T-helper 2 cell treated with Interferon-gamma antibody and Interleukin-4, amounts not matched to agents 5 μg/mL and 100 μg/mL, for 36 hours (primary cell): ENCODE measurements at places on chromosomes 4 and X.

GRCh38 chr4:101066626-101067170 is 280.6 kb downstream of the PPP3CA start:
- no peak overlapping the region for H3K4me3 ChIP-seq
- H3K27me3 ChIP-seq: no peaks in the 10 kb centered on the region
- no peak overlapping the region for H3K27ac ChIP-seq
- H3K36me3 ChIP-seq: no peaks in the 10 kb centered on the region

DNA sequence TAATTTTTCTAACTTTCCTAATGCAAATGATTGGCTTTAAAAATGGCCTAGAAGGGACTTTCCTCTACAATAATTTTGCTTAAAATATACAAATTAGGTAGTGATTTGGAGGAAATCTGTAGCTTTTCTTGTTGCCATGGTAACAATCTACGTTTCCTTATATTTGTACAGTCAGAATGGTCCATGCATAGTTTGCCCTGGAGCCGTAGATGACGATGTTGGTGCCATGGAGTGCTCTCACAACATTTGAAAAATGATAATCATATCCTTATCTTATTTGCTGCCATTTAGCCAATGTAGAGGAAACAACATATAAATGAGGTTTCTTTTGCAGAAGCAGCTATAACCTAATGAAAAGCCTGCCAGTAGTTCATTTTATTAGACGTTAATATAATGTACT is 89.0 kb upstream of the NMU start:
- no peak for DNase-seq
- peaks cover 3% of the 10 kb centered on the region for H3K27me3 ChIP-seq
- no peak overlapping the region for H3K27ac ChIP-seq
- no peak overlapping the region for H3K4me3 ChIP-seq
- H3K36me3 ChIP-seq: no peaks in the 10 kb centered on the region

DNA sequence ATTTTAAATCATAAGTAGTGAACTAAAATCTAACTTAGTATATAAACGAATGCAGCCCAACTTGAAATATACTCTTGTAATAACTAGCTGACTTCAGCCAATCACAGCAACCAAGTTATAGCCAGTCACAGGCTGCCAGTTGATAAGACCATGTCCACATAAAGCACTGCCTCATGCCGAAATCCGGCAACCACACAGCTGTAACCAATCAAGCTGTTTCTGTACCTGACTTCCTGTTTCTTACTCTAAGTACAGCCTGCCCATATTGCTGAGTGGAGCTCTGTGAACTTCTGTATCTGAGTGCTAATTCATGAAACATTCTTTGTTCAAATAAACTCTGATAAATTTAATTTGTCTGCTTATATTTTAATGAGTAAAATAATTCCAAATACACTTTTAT is 805.3 kb upstream of the EPHA5 start:
- H3K27ac ChIP-seq: no peak overlapping the region
- H3K4me3 ChIP-seq: no peak overlapping the region
- no peak for DNase-seq
- no peaks in the 10 kb centered on the region for H3K4me1 ChIP-seq
- no peaks in the 10 kb centered on the region for H3K36me3 ChIP-seq

DNA sequence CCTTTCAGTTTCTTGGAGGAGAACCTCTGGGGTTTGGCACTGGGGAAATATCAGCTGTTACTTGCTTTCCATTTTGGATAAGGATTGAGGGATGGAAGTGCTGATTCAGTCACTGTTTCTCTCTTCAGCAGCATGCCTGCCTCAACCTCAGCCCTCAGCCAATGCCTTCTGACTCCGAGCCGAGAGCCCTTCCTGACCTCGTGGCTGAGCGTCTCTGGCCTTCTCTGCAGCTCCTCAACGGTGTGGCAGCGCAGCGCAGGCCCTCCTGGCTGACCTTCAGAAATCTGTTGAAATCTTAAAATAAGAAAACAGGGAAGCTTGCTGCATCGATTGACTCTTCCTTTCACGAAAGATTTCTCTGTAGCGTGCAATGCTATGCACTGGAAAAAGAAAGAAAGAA is 434.3 kb upstream of the FAT1 start:
- H3K4me3 ChIP-seq: no peak overlapping the region
- H3K36me3 ChIP-seq: no peaks in the 10 kb centered on the region
- no peaks in the 10 kb centered on the region for H3K4me1 ChIP-seq
- H3K27me3 ChIP-seq: no peaks in the 10 kb centered on the region

DNA sequence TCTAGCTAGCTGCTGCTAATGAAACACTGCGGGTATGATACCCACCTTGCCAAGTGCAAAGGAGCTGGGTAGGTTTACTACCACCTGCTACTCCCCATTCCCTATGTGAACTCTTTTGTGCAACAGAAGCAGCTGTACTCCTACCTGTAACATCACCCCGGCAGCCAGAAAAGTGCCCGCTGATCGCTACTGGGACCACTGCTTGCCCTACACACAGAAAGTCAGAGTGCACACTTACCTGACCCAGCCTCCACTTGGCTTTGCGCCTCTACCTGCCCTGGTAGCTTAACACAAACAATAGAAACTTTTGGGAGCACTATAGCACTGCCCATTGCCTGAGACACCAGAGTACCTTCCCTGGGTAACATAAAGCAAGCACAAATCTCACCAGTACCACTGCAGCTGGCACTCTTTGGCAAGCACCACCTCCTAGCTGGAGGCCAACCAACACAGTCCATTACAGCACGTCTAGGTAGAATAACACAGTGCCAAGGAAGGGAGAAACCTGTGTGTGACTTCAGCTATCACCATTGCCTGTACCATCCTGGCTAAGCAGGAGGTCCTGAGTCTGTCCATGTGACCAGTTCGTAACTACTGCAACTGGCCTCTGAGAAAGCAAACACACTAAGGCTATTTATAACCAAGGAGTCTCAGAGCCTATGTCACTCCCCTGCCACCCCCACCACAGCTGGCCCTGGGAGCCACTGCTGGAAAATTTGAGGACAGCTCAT is 80.1 kb downstream of the CENPC start:
- no peaks in the 10 kb centered on the region for H3K4me1 ChIP-seq
- no peak overlapping the region for H3K4me3 ChIP-seq
- no peak overlapping the region for H3K27ac ChIP-seq
- H3K27me3 ChIP-seq: no peaks in the 10 kb centered on the region
- no peak for DNase-seq
- H3K36me3 ChIP-seq: peaks cover 22% of the 10 kb centered on the region

DNA sequence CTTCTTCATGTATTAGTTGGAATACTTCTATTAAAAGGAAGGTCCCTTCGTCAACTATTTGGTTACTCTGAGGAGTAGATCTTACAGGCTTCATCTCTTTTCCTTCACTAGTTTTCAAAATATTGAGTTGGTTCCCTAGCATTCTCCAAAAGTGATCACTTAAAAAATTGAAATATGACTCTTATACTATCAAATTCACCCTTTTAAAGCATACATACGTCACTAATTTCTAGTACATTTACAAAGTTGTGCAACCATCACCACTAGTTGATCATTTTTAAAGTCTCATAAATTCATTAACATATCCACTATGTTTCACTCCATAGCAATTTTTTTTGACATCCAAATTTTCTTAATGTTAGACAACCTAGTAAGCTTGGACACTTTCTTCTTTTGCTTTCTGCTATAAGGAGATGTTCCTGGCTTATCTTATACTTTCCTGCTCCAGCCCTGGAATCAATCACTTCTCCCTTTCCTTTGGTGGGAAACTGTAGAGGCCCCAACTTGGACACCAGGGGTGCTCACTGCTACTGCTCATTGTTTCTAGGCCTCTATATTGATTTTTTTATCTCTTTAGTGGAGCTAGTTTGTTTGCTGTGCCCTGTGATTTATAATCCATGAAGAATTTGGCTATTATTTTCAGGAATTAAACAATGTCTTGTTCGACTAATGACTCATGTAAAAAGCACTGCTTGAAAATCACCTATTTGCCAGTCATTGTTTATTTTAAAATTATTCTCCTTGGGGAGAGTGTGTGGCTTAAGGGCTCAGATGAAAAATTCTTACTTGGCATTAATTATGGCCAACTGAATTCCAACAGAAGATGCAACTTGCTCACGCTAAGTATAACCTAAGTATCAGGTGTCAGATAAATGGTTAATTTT is 4.0 kb upstream of the ZFX start:
- peaks cover 20% of the 10 kb centered on the region for H3K4me1 ChIP-seq
- DNase-seq: no peak
- no peaks in the 10 kb centered on the region for H3K27me3 ChIP-seq
- no peaks in the 10 kb centered on the region for H3K36me3 ChIP-seq
- peak overlapping the region; percentile 45 for H3K27ac ChIP-seq

DNA sequence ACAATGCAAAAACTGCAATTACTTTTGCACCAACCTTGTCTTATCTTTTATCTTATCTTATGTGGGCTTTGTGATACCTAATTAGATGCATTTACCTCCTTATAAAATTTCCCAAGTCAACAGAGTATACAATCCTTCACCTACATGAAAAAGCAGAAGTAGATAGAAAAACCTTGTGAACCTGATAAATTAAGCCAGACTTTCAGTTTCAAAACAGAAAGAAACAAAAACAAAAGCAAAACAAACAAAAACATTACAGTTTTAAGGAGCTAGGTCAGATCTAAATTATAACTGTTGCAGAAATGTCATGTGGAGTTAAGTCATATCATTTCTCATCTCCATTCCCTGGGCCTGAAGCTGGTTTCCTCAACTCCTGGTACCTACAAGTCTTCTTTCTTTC is 24.9 kb upstream of the CXXC4 start:
- H3K4me3 ChIP-seq: no peak overlapping the region
- no peaks in the 10 kb centered on the region for H3K4me1 ChIP-seq
- no peaks in the 10 kb centered on the region for H3K36me3 ChIP-seq

DNA sequence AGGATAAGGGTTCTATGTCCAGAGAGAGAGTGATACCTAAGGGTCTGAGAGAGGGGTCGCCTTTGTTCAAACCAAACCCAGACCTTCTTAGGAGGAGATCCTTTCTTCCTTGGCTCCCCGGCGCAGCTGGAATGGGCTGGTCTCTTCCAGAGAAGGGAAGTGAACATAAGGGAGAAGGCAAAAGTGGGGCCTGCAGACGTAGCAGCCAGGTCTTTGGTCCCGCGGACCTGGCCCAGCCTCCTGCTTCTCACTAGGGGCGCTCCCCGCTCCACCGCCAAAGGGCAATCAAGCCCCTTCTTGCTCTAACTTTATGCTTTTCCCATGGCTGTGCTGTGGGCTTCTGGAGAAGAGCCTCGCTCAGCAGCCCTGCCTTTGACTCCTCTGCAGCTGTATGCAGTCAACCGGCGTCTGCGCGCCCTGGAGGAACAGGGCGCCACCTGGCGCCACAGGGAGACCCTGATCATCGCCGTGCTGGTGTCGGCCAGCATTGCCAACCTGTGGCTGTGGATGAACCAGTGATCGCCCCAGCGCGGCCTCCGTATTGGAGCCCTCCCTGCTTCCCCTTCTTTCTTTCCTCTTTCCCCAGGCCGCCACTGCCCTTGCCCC is 6.5 kb downstream of the FATE1 start:
- H3K27ac ChIP-seq: no peak overlapping the region
- no peaks in the 10 kb centered on the region for H3K4me1 ChIP-seq
- no peak for DNase-seq

- H3K4me1 ChIP-seq: no peaks in the 10 kb centered on the region
- H3K4me3 ChIP-seq: no peak overlapping the region
- DNase-seq: no peak
- no peaks in the 10 kb centered on the region for H3K36me3 ChIP-seq
Measured at GRCh38 chr4:3679071-3679825, 86.9 kb upstream of the ADRA2C start.

- H3K27me3 ChIP-seq: no peaks in the 10 kb centered on the region
- DNase-seq: no peak
- no peak overlapping the region for H3K4me3 ChIP-seq
- H3K4me1 ChIP-seq: no peaks in the 10 kb centered on the region
- H3K36me3 ChIP-seq: no peaks in the 10 kb centered on the region
Measured at GRCh38 chr4:158578476-158578875, 56.8 kb downstream of the RXFP1 start.

DNA sequence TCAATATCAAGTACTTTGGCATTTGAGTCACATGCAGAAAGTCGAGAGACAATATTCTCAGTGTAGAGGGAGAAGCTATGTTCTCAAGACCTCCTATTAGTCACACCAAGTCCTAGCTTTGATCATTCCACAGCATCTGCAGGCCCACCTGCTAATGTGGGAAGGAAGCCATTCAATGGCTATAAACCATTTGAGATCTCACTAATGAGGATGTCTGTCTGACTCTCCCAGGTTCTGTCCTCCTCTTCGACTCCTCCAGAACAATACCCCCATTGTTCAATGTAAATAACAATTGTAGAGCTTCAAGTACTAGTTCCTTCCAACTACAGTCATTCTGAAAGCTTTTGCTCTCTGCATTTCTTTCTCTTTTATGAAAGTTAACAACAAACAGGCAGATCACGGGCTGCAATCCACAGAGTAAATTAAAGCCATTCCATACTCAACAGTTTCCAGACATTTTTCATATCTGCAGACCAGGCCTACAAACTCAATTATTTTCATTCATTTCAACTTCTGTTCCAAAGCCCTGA is 140.2 kb upstream of the EDNRA start:
- no peak for DNase-seq
- H3K4me1 ChIP-seq: no peaks in the 10 kb centered on the region
- no peak overlapping the region for H3K27ac ChIP-seq

GRCh38 chrX:23797371-23798128 is 14.6 kb downstream of the SAT1 start:
- no peaks in the 10 kb centered on the region for H3K27me3 ChIP-seq
- no peak overlapping the region for H3K27ac ChIP-seq
- no peak for DNase-seq

GRCh38 chr4:8336412-8337075 is 67.0 kb downstream of the HTRA3 start:
- no peak overlapping the region for H3K4me3 ChIP-seq
- H3K4me1 ChIP-seq: no peaks in the 10 kb centered on the region
- no peaks in the 10 kb centered on the region for H3K27me3 ChIP-seq
- no peak overlapping the region for H3K27ac ChIP-seq
- no peaks in the 10 kb centered on the region for H3K36me3 ChIP-seq

- H3K27ac ChIP-seq: peak overlapping the region; percentile 15
- no peaks in the 10 kb centered on the region for H3K36me3 ChIP-seq
- H3K4me3 ChIP-seq: no peak overlapping the region
Measured at GRCh38 chr4:112736718-112737135, 99.8 kb downstream of the LARP7 start.

DNA sequence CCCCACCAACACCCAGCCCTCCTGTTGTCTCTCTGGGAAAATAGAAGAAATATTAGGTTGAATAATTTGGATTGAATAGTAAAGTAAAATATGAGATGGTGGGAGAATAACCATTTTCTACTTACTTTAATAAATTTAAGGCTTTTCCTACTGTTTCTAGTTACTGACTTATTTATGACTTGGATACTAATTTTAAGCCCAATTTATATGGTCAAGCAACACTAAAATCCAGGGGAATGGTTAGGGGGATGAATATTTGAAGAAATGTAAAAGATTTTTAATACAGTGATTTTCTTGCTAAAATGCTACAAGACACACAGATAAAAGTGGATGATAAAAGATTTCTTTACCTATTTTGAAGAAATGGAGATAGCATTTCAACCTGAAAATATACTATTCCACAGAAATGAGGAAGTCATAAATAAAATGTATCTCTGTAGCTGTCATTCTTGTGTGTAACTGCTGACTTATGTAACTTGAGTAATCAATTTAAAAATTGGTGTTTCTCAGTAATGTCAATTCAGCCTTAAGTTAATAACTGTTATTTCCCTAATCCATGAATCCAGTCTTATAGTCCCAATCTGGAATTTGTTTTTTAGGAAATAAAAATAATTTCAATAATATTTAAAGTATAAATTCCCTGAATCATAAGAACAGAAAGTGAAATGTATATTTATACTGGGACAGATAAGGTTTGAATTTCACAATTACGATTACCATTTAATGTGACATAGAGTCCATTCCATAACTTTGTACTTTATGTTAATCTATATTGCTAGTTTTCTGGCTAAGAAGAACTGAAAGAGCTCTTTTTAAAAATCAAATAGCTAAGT is 24.3 kb upstream of the IL2 start:
- H3K4me3 ChIP-seq: no peak overlapping the region
- no peaks in the 10 kb centered on the region for H3K36me3 ChIP-seq
- H3K4me1 ChIP-seq: peaks cover 5% of the 10 kb centered on the region
- H3K27ac ChIP-seq: no peak overlapping the region
- H3K27me3 ChIP-seq: peaks cover 3% of the 10 kb centered on the region
- no peak for DNase-seq
